Activated T-cell treated with anti-CD3 and anti-CD28 coated beads, Interleukin-2, amount 50 U/mL, for 72 hours (primary cell): ENCODE measurements at places on chromosomes 3 and 15. TPM values are rescaled to one million over a fixed set of nuclear protein-coding genes. Genes with fewer than 3 reads are reported as not detected.

DNA sequence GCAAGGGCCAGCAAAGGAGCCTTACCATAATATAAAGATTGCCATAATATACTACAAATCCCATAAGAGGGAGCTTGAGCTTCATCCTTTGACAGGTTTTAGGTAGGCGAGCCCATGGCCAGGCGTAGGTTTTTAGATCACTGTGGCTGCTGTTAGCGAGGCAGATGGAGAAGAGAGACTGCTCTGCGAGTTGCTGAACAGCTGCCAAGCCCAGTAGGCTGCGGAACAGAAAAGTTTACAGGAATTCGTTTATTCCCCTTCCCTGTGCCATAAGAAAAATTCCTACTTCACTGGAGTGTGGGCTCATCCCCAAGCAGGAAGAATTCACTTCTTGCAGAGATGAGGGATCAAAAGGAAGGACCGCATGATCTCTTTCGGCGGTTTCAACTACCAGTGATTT is 30.5 kb downstream of the TMED3 start:
- no peak for DNase-seq

LYZL4 gene
- total RNA-seq, result not detected

- no peak for DNase-seq
These were observed 107.0 kb downstream of the ALCAM start for GRCh38 chr3:105473521-105474223.

- no peak for DNase-seq
These were observed 117.1 kb downstream of the CHDH start for GRCh38 chr3:53729159-53729558.

TMEM202 gene
- not detected for total RNA-seq

TTC21A gene
- 2.2 TPM for total RNA-seq

GRCh38 chr3:98521897-98522543 is 682 bp downstream of the CLDND1 start:
- DNase-seq, result peak; percentile 74

DNA sequence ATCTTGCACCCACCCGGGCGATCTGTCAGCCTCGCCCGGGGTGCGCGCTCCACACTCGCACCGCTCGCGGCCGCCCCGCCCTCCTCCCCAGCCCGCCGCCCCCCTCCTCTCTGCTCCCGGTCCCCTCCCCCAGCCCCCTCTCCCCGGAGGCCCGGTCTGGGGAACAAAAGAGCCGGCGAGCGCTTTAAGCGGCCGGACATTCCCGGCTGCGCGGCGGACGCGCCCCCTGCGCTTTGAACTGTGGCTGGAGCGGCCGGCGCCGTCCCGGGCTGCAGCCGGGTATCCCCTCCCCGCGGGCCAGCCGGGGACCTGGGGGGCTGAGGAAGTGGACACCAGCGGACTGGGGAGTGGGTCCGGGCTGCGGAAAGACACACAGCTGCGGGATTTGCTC is at the start of gene IGDCC3:
Gene IGDCC3, minus strand, starts transcription at position 27 of the 391 bp plus-strand sequence. CDS start 214 bp downstream, outside the sequence.
- DNase-seq, result no peak

DNA sequence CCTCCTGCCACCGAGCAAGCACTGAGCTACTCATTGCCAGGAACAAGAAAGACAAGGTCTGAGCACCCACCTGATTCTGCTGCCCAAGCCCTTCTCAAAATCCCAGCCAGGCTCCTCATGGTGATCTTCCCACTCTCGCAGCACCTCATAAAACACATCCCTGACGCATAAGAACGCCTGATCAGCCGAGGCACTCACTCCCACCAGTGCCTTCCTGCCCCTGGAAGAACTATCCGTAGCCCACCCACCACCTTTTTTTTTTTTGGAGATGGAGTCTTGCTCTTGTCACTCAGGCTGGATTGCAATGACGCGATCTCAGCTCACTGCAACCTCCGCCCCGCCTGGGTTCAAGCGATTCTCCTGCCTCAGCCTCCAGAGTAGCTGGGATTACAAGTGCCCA is 3.9 kb downstream of the CDAN1 start:
- DNase-seq, result no peak

DNA sequence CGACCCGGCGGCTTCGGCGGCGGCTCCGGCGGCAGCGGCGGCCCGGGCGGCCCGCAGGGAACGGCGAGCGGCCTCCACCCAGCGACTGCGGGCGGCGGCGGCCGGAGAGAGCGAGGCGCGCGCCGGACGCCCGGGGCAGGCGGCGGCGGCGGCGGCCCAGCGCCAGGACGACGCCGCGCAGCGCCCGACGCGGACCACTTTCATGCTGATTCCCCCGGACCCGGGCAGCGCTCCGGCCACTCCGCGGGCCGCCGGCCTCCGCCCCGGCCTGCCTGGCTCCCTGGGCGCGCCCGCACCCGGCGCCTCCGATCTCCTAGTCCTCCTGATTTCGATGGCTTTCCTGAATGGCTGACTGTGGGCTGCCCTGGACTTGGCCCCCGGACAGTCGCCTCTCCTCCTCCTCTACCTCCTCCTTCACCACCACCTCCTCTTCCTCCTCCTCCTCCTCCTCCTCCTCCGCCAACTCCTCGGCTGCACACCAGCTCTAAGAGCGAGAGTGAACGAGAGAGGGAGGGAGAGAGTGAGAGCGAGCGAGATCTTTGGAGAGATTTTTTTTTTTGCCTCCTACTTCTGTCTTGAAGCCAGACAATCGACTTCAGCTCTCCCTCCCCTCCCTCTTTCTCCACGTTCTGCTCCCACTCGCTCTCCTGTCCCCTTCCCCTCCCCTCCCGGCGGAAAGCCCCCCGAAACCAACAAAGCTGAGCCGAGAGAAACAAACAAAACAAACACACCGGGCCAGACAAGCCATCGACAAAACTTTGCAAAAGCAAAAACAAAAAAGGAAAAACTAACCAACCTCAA is 844 bp downstream of the NR2F2 start:
- DNase-seq, result no peak

DNA sequence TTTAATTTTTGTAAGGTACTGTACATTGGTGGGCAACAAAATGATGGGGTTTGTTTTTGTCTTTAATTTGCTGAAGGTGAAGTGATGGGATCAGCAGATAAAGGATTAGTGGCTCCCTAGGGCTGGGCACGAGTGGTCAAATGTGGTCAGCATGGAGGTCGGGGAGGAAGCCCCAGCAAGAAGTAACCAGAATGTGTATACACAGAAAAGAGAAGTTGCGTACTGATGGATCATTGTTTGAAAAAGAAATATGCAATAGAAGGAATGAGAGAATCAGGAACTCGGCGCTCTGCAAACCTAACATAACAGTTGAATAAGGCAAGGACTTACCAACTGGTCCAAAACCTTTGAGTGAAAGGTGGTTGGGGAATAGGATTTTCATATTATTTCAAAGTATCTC is 1.5 kb downstream of the TMOD2 start:
- DNase-seq, result no peak

GRCh38 chr3:41173926-41174885 is 25.1 kb upstream of the CTNNB1 start:
- DNase-seq, result no peak

DNA sequence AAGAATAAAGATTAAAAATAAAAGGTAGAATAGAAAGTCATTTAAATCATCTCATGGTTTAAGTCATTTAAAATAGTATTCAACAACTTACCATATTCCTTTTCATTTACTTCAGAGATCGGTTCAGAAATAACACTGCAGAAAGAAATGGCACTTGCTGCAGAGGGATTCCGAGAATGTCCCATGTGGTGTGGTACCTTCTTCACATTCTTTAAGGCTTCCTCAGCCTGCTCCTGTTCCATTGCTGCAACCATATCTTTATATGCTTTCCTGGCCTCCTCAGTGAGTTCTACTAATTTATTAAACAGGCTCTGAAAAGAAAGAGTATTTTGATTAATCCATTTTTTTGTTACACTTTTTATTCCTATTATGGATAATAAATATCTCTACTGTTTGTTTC is 32.6 kb upstream of the SHC4 start:
- no peak for DNase-seq

HIGD2B gene
- total RNA-seq, result 0.30 TPM

EFCC1 gene
- total RNA-seq, result 0.42 TPM

CELSR3 gene
- 17.4 TPM for total RNA-seq

DNA sequence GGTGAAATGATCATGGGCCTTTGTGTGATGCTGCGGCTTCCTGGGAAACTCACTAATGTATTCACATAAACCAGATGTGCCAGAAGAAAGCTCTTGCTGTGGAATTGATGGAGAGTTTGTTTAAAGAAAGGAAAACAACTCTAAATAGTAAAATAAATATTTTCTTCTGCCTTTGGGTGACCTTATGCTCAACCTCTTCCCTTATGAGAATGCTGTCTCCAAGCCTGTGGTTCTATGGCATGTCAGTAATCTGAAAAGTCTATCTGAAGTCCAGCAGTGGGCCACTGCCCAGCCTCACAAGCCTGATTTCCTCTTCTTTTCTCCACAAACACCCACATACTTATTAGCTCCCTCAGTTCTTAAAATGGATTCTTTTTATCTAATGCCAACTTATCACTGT is 49.9 kb upstream of the PHLDB2 start:
- no peak for DNase-seq

DNA sequence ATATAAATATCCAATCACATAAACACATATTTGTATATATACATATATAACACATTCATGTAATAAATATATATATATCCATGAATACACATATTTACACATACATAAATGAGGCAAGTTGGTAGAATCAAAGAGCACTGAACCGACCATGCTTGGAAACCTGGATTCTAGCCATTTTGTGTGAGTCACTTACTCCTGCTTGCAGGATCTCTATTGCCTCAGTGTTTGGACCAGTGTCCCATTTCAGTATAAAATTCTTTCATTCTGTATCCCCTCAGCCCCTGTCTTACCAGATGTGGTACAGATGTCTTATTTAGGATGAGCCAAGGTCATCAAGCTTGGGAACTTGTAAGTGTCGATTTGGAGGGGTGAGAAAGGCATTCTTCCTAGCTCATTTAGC is 391.4 kb upstream of the FRG2C start:
- DNase-seq, result no peak

GABRA5 gene
- total RNA-seq, result not detected

FEZF2 gene
- total RNA-seq, result not detected

DNA sequence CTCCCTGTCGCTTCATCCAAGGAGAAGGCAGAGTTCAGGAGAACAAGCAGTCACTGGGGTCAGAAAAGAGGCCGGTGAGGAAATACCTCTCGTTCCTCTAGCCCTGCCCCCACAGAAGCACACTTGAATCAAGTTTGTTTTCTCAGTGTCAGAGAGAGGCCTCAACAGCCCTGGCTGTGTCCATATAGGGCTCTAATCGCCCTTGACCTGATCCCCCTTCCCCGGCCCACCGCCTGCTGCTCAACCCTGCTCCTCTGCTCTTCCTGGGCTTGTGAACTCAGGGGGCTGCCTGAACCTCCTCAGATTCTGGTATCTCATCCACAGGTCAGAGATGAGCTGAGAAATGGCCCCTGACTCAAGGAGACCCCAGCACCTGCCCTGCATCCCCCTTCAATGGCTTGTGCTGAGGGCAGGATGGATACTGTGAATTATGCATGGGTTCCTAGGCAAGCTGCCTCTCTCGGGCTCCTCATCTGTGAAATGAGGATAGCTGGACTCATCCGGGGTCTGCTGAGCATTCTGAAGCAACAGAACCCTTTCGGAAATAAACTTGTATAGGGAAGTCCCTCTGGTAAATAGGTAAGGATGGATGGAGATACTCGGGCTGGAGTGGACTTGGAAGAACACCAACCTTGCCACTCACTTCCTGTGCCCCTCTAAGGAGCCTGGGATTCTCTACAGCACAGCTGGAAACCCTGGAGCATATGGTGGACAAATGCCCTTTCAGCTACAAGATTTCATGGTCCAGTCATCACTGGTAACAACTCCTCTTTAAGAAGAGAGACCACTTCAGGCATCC is 147.5 kb downstream of the STT3B start:
- no peak for DNase-seq

CDC25A gene
- total RNA-seq, result 31.6 TPM
